ENCODE measurements at places on chromosomes 16 and 17. TPM values are rescaled to one million over a fixed set of nuclear protein-coding genes. Genes with fewer than 3 reads are reported as not detected.

Gene TNS4
- total RNA-seq, result not detected

Gene BCAR1
- total RNA-seq, result 46.5 TPM

Gene HS3ST2
- total RNA-seq, result 3.8 TPM

Gene CDH8
- total RNA-seq, result 0.39 TPM

Gene AMDHD2
- 21.8 TPM for total RNA-seq

Gene ALOX12B
- not detected for total RNA-seq

Gene IL17C
- total RNA-seq, result not detected

Gene TUBG2
- total RNA-seq, result 15.8 TPM

Gene ANKRD40CL
- not detected for total RNA-seq

Gene DDX52
- 13.5 TPM for total RNA-seq

Gene KRTAP4-4
- not detected for total RNA-seq

Gene PYDC1
- total RNA-seq, result not detected

Gene MEOX1
- 25.6 TPM for total RNA-seq

Gene TMEM204
- total RNA-seq, result 29.4 TPM

Gene VMO1
- 0.81 TPM for total RNA-seq

Gene TP53
- 18.5 TPM for total RNA-seq

Gene KRT32
- total RNA-seq, result not detected

Gene ENPP7
- not detected for total RNA-seq

Gene RPRML
- total RNA-seq, result not detected

Gene ANKFN1
- total RNA-seq, result not detected

Gene MAPT
- total RNA-seq, result 24.0 TPM

Gene RUNDC3A
- total RNA-seq, result 0.85 TPM

Gene TEKT5
- 0.52 TPM for total RNA-seq

Gene PSMB3
- 139 TPM for total RNA-seq

Gene SEZ6L2
- 0.82 TPM for total RNA-seq

Gene SLC12A3
- total RNA-seq, result not detected

Gene HEATR9
- not detected for total RNA-seq

Gene LITAFD
- not detected for total RNA-seq

Gene SLFN5
- total RNA-seq, result 15.8 TPM

Gene LPO
- not detected for total RNA-seq

Gene TOX3
- not detected for total RNA-seq

Gene HLF
- 36.8 TPM for total RNA-seq

Gene GGT6
- total RNA-seq, result not detected

Gene TLCD3A
- 4.8 TPM for total RNA-seq

Gene PRSS8
- 0.21 TPM for total RNA-seq

Gene CTRB1
- 1.4 TPM for total RNA-seq

Gene DNASE1L2
- total RNA-seq, result 0.65 TPM

Gene KRT16
- total RNA-seq, result 0.44 TPM

Gene PRCD
- total RNA-seq, result 5.5 TPM

Gene HCRT
- not detected for total RNA-seq

Gene TBC1D3I
- not detected for total RNA-seq

Gene DBF4B
- total RNA-seq, result 5.6 TPM

Gene AKAP1
- total RNA-seq, result 86.3 TPM
